SK-MEL-5 (cell line): ENCODE measurements at places on chromosomes 3 and 15.

- no peak for DNase-seq
Observed at GRCh38 chr3:113063126-113063894, 72.5 kb downstream of the GTPBP8 start.

- DNase-seq: no peak
Observed at GRCh38 chr3:171350364-171350763, 109.8 kb downstream of the TNIK start.

- no peak for DNase-seq
Observed at GRCh38 chr3:171279972-171280371, 180.2 kb downstream of the TNIK start.

GRCh38 chr3:51371943-51372557 is 13.0 kb upstream of the MANF start:
- DNase-seq: peak; percentile 81

DNA sequence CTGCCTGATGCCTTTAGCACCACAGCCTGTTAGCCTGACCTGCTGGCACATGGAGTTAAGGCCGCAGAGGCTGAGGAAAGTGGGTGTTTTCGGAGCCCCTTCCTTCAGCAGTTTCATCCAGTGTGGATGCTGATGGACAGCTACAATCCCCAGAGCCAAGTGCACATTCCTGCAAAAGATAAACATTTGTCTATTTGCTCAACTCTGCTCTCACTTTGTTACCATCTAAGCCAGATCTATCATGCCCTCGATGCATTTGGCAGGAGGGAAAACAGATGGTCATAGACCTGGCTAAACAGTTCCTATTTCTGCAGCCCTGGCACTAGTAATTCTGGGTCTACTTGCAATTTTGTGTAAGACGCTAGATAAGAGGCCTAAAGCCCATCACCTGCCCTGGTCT is 312.9 kb upstream of the RASGRP1 start:
- DNase-seq: no peak

DNA sequence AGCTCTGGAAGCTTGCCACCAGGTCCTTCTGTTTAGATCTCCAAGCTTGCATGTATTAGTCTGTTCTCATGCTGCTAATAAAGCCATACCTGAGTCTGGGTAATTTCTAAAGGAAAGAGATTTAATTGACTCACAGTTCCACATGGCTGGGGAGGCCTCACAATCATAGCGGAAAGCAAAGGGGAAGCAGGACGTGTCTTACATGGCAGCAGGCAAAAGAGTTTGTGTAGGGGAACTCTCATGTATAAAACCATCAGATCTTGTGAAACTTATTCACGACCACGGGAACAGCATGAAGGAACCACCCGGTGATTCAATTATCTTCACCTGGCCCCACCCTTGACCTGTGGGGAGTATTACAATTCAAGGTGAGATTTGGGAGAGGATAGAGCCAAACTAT is 147.0 kb upstream of the PROK2 start:
- no peak for DNase-seq

DNA sequence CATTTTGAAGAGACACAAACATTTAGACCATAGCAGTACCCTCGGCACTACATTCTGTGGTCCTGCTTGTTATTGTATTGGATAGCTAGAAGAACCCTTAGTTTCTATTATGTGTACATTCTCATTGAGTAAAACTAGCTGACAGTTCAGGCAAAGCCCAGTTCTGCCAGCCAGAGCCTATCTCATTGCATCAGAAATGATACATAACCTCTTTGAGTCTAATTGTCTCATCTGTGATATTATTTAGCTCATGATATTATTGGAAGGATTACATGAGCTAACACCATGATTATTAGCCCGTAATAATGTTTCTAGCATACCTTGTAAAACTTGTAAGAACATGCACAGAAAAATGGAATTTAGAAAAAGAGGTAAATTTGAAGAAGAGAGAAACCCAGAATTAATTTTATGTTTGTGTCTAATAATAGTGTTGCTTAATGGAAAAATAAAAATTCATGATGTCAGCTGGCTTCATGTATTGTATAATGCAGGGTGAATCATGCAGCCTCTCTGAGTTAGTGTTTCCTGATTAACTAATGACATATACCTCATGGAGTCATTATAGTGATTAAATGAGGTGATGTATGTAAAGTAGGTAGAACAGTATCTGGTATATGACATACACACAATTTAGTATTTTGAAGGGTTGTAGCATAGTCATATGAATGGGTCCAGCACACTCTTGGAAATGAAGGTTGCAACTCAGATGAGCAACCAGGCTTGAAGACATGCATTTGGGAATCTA is 339.4 kb upstream of the GRM7 start:
- no peak for DNase-seq

GRCh38 chr3:27840807-27841594 is 118.9 kb upstream of the EOMES start:
- no peak for DNase-seq

GRCh38 chr15:81407718-81408117 is 33.7 kb upstream of the TMC3 start:
- no peak for DNase-seq

GRCh38 chr15:68208636-68209240 is 3.6 kb upstream of the CALML4 start:
- no peak for DNase-seq

DNA sequence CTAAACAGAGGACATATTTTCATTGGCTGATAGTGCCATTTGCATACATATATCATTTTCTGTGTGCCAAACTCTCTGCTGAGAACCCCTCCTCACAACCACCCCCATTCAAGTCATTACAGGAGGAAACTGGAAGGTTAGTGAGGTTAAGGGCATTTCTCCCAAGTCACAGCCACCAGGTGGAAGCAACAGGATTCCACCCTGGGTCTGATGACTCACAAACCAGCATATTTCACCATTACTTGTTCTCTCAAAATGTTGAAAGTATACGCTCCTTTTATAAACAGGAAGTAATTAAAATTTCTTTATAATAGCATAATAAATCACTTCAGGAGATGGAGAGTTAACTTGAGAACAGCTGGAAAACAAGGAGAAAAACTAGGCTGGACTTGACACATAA is 398.6 kb upstream of the WNT5A start:
- DNase-seq: no peak

- DNase-seq: no peak
Observed at GRCh38 chr3:38605981-38606380, 43.5 kb downstream of the SCN5A start.

DNA sequence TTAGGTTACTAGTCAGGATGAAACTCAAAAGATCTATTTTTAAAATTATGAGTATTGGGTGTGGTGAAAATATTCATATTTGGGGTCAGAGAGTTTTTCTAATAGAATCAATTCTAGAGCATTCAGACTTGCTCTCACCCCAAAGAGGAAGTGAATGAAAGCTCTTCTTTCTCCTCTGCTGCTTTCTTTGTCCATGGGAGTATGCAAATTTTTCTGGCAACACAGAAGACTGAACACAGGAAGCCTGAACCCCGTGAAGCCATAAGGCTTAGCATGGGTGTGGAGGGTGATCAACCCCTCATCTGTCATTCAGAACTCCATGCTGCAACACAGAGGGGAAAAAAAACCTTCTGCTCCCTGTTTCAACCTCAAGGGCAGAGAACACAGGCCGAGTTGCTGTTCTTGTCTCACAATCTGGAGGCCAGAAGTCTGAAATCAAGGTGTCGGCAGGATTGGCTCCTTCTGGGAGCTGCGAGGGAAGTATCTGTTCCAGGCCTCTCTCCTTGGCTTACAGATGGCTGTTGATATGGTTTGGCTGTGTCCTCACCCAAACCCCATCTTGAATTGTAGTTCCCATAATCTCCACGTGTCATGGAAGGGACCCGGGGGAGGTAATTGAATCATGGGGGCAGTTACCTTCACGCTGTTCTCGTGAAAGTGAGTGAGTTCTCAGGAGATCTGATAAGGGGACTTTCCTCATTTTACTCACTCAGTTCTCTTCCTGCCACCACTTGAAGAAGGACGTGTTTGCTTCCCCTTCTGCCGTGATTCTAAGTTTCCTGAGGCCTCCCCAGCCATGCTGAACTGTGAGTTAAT is 33.7 kb upstream of the CD47 start:
- no peak for DNase-seq

DNA sequence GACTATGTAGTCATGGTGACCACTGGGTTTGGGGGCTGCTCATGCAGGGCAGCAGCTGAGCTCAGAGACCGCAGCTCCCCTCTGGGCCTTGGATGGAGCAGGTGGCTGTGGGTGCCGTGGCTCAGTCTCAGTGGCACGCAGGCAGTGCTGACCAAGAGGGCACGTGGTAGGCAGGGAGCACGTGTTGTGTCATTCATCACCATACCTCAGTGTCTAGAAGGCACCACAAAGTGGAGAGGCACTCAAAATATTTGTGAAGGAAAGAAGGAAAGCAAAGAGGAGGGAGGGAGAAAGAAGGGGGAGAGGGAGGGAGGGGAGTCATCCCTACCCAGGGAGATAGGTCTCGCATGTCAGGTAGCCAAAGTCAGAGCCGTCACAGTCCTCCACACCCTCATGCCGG is 26.1 kb downstream of the EAF1 start:
- DNase-seq: no peak

GRCh38 chr3:36206956-36207580 is 173.2 kb upstream of the STAC start:
- DNase-seq: no peak

- DNase-seq: no peak
Observed at GRCh38 chr3:8644748-8645390, at the start of gene SSUH2. Gene SSUH2 (minus strand): TSS chr3:8644798. CDS start chr3:8644758, 40 bp downstream.

GRCh38 chr15:42349186-42349585 is 10.1 kb upstream of the CAPN3 start:
- DNase-seq: no peak

GRCh38 chr15:92014281-92015030 is 160.9 kb downstream of the SLCO3A1 start:
- no peak for DNase-seq

DNA sequence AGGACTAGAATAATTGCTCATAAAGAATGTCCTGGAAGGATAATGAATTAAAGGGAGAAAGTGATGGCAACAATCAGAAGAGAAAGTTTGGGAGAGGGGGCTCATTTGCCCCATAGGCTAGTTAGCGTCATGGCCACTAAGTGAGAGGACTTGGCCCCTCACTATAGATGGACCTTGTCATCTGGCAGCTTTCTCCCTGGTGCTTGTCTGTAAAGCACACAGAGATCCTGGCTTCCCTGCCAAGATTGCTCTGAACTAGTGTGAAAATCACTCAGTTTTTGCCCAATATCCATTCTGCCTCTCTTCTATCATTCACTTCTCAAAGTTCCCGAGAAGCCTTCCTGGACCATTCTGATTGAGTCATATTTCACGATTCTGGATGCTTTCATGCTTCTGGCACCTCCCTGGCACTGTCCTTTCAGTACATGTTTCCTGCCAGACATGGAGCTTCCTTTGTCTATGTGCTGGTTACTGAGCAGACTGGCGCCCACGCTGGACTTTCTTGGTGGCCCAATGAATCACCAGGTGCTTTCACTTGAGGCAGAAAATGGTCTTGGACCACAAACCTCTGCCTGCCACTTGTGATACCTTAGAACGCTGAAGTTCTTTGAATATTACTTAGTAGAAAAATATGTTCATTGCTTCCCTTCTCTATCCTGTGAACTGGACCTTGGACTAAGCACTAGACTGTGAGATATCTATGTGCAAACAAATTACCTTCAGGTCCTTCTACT is 709.6 kb upstream of the CFAP20DC start:
- no peak for DNase-seq

DNA sequence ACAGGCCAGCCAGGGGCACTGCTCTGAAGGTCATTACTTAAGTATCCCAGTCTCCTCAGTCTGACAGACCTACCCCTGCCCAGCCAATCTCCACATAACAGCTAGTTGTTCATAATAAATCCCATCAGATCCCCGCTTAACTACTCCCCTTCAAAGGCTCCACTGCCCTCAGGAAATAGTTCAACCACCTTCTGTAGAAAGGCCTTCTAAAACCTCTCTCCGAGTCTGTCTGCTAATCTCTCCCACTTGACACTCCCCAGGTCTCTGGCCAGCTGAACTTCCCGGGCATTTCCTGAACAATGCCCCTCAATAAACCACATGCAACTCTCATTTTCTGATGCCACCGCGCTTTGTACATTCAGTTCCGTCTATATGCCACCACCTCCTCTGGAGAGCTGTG is 6.0 kb downstream of the PRC1 start:
- DNase-seq: no peak

DNA sequence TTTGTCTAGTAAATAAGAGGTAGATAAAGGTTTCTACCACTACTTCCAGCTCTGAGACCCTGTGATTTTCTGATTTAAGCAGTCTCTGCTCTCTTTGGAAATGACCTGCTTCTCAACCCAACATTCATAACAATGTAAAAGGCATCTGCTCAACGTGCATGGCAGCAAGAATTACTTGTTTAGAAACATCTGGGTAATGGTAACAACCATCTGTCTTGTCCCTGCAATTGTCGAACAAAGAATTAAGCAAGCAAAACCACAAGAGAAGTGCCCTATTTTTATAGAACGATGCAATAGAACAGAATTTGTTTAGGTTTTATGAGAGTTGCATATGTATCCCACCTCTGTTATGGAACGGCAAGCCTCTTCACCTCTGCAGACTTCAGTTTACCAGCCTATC is 7.1 kb upstream of the FSIP1 start:
- DNase-seq: no peak

DNA sequence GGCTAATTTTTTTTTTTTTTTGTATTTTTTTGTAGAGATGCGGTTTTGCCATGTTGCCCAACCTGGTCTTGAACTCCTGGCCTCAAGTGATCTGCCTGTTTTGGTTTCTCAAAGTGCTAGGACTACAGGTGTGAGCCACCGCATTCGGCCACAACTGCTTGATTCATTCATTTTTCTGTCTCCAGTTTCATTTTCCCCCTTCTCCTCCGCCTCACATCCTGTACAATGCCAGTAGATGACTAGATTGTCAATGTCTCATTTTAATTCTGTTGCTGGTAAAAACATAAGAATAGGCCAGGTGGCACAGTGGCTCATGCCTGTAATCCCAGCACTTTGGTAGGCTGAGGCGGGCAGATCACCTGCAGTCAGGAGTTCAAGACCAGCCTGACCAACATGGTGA is 12.0 kb upstream of the ZNF592 start:
- DNase-seq: no peak

- peak; percentile 28 for DNase-seq
Observed at GRCh38 chr15:25863111-25863967, at the start of gene ATP10A. Gene ATP10A (minus strand): TSS chr15:25863327. CDS start chr15:25863096, 231 bp downstream.

- DNase-seq: no peak
Observed at GRCh38 chr3:174777813-174778212, 81.3 kb upstream of the NAALADL2 start.

GRCh38 chr3:170222647-170223541 is 670 bp downstream of the PRKCI start:
- DNase-seq: peak; percentile 26

- DNase-seq: no peak
Observed at GRCh38 chr15:89566181-89566580, 9.1 kb upstream of the TICRR start.

- no peak for DNase-seq
Observed at GRCh38 chr15:93124126-93124525, 35.1 kb upstream of the RGMA start.
